ENCODE measurements at places on chromosomes 4 and X.

DNA sequence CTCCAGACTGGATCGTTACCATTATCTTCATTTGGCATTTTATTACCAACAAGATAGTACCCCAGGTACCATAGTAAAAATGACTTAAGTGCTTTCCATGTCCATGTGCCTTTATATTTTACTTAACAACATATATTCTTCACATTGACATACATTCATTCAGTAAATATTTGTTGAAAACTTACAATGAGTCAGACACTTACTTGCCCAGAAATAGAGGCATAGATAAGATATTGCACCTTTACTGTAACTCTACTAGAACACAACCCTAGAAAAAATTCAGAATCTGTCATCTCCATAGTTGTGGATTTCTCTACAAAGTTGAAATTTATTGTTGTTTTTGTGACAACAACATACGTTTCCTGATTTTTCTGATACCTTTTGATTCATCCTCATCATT is 640.6 kb downstream of the RPA4 start:
- DNase-seq = no peak

DNA sequence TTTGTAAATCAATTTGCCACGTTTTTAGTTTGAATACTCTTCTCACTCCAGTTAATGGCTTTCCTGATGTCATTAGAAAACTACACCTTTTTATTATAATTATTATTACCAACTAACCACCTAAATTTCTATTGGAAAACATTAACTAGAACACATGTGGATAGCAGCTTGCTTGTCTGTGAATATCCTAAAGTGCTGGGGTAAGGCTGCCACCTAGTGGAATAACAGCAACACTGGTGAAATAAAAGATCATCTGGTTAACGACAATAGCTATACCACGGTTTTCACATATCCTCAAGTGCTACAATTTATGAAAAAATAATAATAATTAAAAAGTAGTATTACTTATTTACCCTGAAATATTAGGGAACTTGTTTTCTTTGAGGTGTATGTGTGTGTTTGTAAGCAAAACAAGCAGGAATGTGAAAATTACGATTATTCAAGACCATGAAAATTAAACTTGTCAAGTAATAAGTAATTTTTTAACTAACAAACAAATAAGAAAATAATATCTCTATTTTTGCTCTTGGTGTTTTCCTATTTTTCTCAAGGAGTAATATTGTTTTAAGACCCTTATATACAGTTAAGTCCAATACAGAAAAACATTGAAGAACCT is 130.1 kb upstream of the TECRL start:
- DNase-seq = peak; percentile 61

GRCh38 chr4:36043901-36044300 is 200.4 kb downstream of the ARAP2 start:
- DNase-seq = no peak

GRCh38 chr4:152691761-152692160 is 12.0 kb upstream of the TMEM154 start:
- DNase-seq = no peak

DNA sequence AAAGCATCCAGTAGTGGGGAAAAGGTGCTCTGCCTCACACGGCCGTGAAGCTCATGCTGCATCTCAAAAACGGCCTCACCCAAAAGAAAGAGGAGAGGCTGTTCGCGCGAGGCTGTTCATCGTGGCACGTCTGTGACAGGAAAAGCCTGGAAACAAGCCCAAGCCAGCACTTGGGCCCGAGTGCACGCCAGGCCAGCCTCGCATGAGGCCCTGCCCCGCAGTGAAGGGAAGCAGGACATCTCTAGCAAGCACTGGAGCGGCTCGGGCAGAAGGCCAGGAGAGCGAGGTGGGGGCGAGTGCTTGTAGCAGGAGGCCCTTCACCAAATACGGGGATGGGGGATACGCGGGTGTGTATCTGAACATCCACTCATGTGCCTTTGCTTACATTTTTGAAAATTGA is 39.9 kb upstream of the MXD4 start:
- no peak for DNase-seq

DNA sequence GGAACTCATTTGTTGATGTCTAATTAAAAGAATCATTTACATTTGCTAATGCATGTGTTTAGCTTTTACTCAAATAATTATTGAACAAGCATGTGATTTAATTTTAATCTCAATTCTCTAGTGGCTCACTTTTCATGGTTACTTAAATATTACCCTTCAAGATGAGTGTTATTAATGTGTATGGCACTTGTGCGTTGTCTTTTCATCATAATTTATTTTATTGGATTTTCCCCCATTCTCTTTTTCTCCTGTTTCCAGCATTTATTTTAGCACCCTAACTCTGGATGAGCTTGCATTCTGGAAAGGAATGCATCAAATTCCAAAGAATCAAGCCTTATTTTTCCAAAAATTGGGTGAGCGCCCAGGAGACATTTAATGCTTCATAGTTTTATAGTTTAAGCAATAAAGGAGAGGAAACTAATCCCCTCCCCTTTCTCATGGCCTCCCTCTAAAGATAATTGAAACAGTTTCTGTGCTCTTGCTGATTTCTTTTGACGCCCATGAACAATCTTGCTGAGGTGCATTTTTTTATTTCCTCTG is 191.1 kb upstream of the FAT4 start:
- peak; percentile 85 for DNase-seq

DNA sequence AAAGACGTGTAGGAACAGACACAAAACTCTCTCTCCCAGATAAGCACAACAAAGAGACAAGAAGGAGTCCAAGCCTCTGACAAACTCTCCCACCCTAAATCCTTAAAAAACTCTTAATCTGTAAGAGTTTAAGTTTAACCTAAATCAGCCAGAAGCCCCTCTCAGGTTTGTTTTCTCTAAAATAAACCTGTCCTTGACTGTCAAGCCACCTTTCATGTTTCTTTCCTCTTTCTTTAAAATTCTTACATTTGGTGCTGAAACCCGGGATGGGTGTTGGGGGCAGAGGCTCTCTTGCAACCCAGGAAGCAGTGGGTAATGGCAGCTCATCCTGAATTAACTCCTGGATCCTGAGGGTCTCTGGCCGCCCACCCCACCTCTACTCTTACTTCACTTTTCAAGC is 107.8 kb upstream of the TENT5D start:
- DNase-seq = no peak

DNA sequence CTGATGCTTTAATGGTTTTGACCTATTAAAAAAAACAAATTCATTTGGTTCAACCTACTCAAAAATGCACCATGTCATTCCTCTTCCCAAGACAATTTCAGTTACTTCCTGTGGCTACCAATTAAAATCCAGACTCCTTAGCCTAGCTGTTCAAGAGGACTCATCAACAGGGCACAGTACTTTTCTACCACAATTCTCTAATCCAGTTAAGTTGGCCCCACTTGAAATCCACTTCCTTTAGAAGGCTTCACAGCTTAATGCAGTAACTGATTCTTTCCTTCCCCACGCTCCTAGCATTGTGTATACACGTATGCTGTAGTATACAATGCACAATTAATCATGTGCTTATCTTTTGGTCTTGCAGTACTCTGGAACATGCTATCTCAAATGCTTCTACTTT is 129.8 kb downstream of the UGT8 start:
- DNase-seq = no peak

GRCh38 chr4:183398298-183399125 is 45.9 kb upstream of the CDKN2AIP start:
- peak; percentile 75 for DNase-seq

GRCh38 chr4:160537681-160538080 is 1434.8 kb downstream of the RAPGEF2 start:
- no peak for DNase-seq

- DNase-seq = peak; percentile 63
Measured at GRCh38 chr4:119314356-119314755, 7.6 kb downstream of the FABP2 start.

DNA sequence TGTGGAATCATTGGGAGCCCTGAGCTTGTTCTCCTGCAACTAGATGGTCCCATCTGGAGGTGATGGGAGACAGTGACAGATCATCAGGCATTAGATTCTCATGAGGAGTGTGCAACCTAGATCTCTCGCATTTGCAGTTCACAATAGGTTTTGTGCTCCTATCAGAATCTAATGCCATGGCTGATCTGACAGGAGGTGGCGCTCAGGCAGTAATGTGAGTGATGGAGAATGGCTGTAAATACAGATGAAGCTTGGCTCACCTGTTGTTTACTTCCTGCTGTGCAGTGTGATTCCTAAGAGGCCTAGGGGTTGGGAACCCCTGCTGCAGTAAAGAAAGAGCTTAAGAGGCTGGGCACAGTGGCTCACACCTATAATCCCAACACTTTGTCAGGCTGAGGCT is 42.2 kb upstream of the PUDP start:
- no peak for DNase-seq

DNA sequence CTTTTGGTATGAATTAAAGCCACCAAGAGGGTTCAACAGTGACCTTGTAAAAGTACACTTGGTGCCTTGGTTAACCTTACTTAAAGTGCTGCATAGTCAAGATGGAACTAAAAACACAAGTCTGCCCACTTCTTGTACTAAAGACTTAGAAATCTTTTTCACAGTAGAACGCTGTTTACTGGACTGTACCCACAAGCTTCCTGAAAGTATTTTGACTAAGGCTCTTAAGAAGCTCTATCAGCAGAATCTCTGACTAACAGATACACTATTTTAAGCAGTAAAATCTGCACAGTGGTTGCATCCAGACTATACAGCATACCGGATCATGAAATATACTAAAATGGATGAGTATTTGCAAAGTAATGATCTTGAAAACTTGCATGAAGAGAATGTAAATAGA is 7.2 kb downstream of the RAB28 start:
- DNase-seq = peak; percentile 12

- peak; percentile 50 for DNase-seq
Measured at GRCh38 chr4:69849297-69849696, 10.6 kb downstream of the SULT1E1 start.

DNA sequence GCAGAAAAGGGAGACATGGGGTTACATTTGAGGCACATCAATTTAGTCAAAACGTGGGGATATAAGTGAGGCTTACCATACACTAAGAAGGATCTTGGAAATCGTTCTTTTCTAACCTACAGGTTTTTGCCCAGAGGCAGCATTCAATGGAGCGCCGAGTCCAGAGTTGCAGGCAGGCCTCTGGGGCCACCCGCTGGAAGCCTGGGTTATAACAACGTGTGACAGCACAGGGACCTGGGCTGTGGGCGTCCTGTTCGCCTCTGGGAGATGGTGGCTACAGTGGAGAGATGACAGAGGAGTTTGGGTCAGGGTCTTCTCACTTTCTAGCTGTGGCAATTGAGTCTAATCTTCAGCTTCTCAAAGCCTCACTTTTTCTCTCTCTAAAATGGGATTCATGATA is 53.9 kb downstream of the ENPP6 start:
- peak; percentile 50 for DNase-seq

DNA sequence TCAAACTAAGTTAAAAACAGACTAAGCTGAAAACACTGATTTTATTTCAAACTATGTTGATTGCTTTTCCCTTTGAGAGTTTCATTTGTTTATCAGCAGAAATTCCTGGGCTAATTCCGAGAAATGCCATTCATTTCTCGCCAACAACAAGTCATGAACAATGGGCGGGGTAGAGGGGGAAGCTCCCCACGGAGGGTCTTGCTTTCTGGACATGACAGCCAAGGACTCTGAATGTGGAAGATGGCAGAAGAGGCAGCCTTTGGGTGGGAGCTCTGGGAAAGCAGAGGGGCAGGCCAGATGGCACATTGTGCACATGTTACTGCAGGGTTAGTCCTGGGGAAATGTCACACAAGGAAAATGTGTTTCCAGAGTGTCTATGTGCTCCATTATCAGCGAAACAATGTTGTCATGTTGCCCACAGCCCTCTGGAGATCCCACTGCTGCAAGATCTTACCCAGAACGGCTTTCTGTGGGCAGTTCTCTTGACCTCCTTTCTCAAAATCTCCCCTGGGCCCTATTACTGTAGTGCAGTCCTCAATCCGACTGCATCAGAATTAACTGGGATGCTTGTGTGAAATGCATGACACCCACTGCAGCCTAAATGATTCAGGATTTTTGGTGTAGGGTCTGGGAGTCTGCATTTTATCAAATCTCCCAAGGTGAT is 45.0 kb downstream of the CHRDL1 start:
- no peak for DNase-seq

GRCh38 chr4:67928546-67928945 is 34.7 kb downstream of the TMPRSS11A start:
- no peak for DNase-seq

DNA sequence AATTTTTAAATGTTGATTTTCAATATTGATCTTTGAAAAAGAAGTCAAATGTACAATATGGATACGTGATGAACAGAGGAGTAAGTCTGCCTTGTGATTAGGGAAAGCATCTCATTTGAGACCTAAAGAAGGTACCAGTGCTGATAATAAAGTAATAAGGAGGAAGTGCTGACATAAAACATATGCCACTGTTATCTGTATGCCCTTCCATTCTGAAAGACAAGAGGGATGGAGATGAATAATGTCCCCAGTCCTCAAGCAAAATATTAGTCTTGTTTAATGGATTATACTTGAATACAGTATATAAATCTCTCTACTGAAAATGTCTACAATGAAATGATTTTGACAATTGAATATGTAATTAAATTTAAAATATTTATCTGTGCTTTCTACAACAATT is 58.2 kb downstream of the CCSER1 start:
- DNase-seq = no peak

GRCh38 chrX:40579141-40579540 is 1.6 kb upstream of the ATP6AP2 start:
- DNase-seq = no peak

DNA sequence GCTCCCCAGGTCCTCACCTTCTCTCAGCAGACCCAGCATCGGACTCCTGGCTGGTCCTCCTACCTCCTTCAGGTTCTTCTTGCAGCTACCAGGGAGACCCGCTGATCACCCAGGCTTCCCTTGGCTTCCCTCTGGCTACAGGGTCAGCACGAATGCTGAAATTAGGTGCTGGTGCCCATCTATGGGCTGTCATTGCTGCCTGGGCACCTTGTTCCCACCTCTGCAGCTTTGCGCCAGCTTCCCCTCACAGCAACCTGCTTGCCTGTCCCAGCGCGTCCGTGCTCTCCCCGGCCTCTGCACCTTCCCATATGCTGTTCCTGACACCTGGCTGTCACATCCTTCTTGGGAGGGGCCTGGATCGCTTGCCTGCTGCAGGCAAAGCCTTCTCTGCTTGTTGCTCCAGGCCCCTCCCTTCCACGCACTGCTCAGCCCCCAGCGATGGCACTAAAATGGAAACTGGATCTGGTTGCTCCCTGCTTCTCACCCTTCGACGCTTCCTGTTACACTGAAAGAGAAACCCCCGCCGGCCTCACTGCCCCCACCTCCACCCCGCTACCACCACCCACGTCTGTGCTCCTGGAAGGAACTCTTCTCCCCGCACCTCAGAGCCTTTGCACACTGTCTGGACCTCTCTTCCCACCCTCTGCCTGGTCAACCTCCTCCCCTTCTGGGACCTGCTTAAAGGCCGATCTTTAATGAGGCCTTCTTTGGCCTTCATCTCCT is 22.2 kb downstream of the C4orf50 start:
- DNase-seq = no peak

GRCh38 chr4:104457308-104457981 is 37.2 kb downstream of the CXXC4 start:
- no peak for DNase-seq

GRCh38 chrX:70494441-70494840 is 49.8 kb downstream of the DLG3 start:
- DNase-seq = peak; percentile 32
